ENCODE measurements at places on chromosomes 7 and 10.

- DNase-seq, result no peak
Observed at GRCh38 chr7:11749629-11750028, 82.4 kb downstream of the THSD7A start.

DNA sequence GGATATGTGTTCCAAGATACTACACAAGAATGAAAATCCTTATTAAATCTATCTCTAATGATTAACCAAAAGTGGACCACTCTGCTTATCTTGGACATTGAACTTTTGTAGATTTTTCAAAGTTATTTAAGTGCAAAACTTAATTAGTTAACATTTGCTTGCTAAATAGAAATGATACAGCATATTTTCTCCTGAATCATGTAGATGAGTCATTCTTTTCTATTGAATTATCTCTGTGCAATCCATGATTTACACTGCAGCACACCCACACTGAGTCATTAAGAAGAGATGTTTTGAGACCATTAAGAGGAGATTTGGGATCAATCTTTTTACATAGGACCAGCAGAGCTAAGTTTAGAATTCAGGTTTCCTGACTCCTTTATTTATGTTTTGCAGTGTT, 6.6 kb upstream of the ABCC2 start:
- no peak for DNase-seq

GRCh38 chr7:126657599-126658358, 595.0 kb downstream of the GRM8 start:
- no peak for DNase-seq

GRCh38 chr7:40303996-40304395, 169.2 kb downstream of the SUGCT start:
- DNase-seq, result no peak

GRCh38 chr10:50622706-50623662, 772 bp downstream of the SGMS1 start:
- DNase-seq, result peak; percentile 37
